ENCODE measurements at places on chromosomes 4 and X. TPM values are rescaled to one million over a fixed set of nuclear protein-coding genes. Genes with fewer than 3 reads are reported as not detected.

The FGG gene
- total RNA-seq, result not detected

The EMCN gene
- 6.6 TPM for total RNA-seq

The NDP gene
- total RNA-seq, result not detected

The HELT gene
- total RNA-seq, result not detected

DNA sequence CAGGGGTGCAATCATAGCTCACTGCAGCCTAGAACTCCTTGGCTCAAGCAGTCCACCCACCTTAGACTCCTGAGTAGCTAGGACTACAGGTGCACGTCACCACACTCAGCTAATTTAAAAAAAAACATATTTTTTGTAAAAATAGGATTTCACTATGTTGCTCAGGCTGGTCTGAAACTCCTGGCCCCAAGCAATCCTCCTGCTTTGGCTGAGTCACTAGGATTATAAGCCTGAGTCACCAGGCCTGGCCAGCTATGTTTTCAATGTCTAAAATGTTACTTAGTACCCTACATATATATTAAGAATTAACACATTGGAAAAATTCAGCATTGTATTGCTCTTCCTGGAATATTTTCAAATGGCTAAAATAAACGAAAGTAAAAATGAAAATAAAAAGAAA, 37.5 kb downstream of the PNPLA4 start:
- DNase-seq, result no peak

- peak; percentile 61 for DNase-seq
Measured at GRCh38 chrX:19487520-19488200, 27.6 kb downstream of the MAP3K15 start.

DNA sequence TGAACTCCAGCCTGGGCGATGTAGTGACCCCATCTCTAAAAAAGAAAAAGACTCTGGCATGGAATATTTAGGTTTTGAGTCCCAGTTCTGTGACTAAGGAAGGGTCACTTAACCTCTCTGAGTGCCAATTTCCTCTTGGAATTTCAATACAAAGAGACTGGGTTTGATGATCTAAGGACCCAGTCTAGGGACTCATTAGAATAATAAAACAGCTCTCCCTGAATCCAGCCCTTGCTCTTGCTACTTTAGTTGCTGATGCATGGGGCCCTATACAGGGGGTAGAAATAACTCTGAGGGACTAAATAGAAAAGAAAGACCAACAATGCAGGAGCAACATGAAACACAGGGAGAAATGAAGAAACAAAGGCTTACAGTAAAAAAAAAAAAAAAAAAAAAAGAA, 12.6 kb downstream of the C4orf54 start:
- no peak for DNase-seq

DNA sequence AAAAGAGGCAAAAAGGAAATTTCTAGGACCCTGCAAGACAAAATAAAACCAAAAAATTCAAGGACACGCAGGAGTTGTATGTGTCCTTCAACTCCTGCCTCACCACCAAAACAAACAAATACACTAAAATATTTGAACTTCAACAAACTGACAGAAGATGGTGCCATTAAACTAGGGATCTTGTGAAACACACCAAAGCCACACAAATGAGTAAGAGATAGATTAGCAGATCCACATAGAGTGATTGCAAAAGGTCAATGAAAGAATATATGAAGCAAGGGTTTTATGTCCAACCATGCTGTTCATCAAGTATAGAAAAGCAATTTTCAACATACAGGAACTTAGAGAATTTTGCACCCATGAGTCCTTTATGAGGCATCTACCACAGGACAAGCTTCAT, 40.1 kb upstream of the SCML1 start:
- DNase-seq, result no peak

DNA sequence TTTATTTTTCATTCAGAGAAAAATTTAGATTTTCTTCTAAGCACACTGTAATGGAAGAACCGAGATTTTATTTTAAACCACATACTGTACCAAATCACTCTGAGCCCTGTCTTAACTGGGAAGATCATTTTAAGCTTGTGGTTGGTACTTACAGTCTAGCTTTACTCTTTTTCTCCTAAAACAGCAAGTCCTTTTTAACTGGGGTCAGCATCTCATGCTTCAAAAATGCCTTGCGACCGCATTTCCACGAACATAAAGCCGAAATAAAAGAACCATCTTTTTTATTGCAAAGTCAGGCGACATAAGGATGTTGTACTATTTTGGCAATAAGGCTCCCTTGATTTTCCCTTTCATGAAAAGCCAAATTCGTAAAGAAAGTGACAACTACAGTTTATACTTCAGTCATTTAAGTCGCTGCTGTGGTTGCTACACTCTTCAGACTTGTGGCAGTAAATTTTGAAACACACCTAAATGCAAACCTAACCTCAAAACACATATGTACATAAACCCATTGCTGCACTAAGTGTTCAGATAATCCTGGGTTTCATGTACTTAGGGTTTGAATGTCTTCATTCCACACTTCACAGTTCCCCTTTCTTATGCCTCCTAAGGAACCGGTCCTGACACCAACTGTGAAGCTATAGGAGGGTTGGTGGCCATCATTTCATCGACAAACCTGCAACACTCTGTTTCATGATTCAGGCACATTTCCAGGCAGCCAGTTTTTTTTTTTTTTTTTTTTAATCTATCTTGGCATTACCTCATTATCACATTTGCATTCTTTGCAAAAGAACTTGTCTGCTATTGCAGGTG, 3.0 kb downstream of the STOX2 start:
- peak; percentile 13 for DNase-seq

DNA sequence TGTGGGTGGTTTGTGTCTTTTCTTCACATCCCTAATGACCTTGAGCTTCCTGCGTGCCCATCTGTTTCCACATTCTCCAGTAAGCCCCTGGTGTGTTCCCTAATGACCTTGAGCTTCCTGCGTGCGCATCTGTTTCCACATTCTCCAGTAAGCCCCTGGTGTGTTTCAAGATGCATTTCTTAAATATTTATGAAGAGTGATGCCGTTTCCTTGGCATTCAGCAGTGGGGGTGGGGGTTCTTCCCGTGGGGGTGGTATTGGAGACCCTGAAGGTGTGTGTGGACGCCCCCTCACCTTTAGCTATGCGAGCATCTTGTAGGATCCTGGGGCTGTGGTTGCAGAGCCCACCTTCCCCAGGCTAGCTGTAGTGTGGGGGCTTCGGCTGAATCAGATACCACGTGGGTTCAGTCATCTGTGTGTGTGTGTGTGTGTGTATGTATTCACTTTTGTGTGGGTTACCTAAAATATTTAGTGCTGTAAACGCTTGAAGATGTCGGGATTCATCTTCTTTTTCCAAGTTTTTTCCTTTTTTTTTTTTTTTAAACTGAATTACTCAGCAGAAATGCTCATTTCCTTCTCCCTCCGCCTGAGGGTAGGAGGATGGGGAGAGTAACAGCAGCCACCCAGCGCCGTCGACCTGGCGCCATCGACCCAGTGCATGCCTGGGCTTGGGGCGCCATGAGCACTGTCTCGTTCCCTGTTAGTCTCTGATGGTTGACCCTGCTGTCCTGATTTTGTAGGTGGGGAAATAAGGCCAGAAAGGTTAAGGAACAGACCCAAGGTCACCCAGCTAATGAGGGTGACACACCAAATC, 9.9 kb downstream of the NSG1 start:
- no peak for DNase-seq

DNA sequence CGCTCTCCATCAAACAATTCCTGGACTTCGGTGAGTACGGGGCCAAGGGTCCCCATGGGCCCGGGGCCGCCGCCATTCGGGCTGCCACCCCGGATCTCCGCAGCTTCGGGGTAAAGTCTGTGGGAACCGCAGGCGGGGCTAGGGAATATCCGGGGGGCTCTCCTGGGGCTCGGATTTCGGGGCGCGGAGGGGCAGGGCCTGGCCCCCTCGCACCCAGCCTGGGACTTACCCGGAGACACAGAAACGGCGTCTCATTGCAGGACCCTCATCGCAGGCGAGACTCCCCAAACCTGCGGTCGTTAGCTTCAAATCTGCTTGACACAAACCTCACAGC, 413 bp downstream of the PDK3 start:
- DNase-seq, result no peak

GRCh38 chr4:165294907-165295306, 32.6 kb upstream of the MSMO1 start:
- no peak for DNase-seq

DNA sequence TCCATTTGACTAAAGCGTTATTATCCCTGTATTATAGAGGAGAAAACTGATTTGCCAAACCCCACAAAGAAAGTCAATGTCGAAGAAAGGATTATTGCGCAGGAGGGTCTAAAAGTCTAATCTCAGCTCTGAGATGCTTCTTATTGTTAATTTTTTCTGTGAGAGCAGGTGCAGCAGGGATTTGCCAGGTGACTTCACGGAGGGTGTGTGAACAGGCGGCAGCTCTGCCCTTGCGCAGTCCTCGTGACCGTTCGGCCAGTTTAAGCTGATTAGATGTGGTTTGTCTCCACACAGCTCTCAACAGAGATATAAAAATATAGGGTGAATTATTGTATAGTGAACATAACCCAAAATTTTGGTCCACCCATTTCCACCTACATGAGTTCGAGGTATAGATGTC, 28.5 kb downstream of the TENM3 start:
- DNase-seq, result no peak
